ENCODE measurements at places on chromosomes 6 and 20. TPM values are rescaled to one million over a fixed set of nuclear protein-coding genes. Genes with fewer than 3 reads are reported as not detected.

Gene MUC22
- not detected for total RNA-seq

Gene HLA-DMA
- 1.5 TPM for total RNA-seq

Gene TRAM2
- 9.8 TPM for total RNA-seq

Gene CPNE5
- total RNA-seq: 0.31 TPM

Gene SLC18B1
- 13.8 TPM for total RNA-seq

Gene YWHAB
- total RNA-seq: 100 TPM

Gene TNXB
- 0.17 TPM for total RNA-seq

Gene DLGAP4
- total RNA-seq: 62.0 TPM

Gene CRISP2
- total RNA-seq: not detected

Gene BRD2
- 227 TPM for total RNA-seq

Gene F13A1
- total RNA-seq: not detected

Gene ESR1
- 0.33 TPM for total RNA-seq

Gene RIPPLY2
- total RNA-seq: not detected

Gene DEF6
- total RNA-seq: 12.8 TPM

Gene HTR1B
- 0.48 TPM for total RNA-seq

Gene SAMD5
- total RNA-seq: 2.5 TPM

Gene ZNF335
- total RNA-seq: 20.2 TPM

Gene FAM217A
- total RNA-seq: not detected

Gene PSMG4
- total RNA-seq: 14.3 TPM

Gene CDH26
- total RNA-seq: 0.33 TPM

Gene LKAAEAR1
- 0.33 TPM for total RNA-seq

Gene ABHD16B
- not detected for total RNA-seq

Gene TAAR6
- not detected for total RNA-seq

Gene C4A
- 8.7 TPM for total RNA-seq

Gene SALL4
- total RNA-seq: 0.40 TPM

Gene PTK7
- 128 TPM for total RNA-seq

Gene ARMH2
- not detected for total RNA-seq

Gene DNAH8
- 0.02 TPM for total RNA-seq

Gene PCED1A
- 20.2 TPM for total RNA-seq

Gene ARFGEF2
- total RNA-seq: 32.7 TPM

Gene PNPLA1
- not detected for total RNA-seq

Gene CST2
- not detected for total RNA-seq

Gene GMPR
- total RNA-seq: 0.83 TPM

Gene TFAP2B
- 0.21 TPM for total RNA-seq

Gene MEP1A
- total RNA-seq: 0.19 TPM

Gene PTPN1
- total RNA-seq: 43.5 TPM

Gene DYNLT2
- 0.72 TPM for total RNA-seq

Gene RGS17
- 0.50 TPM for total RNA-seq

Gene CFB
- total RNA-seq: 1.7 TPM

Gene BPIFB1
- total RNA-seq: not detected

Gene LINC00237
- total RNA-seq: not detected

Gene SLC17A3
- not detected for total RNA-seq
